ENCODE measurements at places on chromosomes 5 and 9.

DNA sequence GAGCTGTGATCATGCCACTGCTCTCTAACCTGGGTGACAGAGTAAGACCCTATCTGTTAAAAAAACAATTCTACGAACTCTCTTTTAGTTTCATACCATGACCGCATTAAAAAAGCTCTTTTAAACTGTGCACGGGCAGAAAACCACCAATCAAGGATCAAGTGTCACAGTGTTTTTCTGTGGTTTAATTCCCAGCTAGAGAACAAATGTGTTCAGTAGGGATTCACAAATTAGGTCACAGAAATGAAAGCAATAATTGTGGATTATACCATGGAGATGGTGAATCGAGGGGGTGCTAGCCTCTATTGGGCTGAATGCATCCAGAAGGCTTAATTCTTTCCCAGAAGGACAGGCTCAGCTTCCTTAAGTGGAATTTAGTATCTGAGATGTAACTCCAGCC is 79.1 kb downstream of the ATG10 start:
- DNase-seq, result no peak

DNA sequence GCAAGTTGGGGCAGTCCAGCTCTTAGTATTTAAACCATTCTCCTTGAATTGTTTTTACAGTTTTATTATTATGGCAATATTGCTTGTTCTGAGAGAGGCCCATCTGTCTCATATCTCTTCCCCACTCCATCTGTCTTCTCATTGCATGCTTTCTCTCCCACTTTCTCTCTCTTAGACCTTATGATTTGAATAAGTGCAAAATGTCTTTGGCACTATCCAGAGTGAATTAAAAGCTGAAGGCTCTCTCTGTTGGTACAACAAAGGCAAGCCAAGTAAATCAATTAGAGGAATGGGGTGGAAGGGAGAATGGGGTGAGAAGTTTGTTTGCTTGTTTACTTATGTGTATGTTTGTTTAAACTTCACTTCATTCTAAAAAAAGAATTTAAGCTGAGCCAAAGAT is 195.3 kb upstream of the RFX3 start:
- DNase-seq, result no peak

DNA sequence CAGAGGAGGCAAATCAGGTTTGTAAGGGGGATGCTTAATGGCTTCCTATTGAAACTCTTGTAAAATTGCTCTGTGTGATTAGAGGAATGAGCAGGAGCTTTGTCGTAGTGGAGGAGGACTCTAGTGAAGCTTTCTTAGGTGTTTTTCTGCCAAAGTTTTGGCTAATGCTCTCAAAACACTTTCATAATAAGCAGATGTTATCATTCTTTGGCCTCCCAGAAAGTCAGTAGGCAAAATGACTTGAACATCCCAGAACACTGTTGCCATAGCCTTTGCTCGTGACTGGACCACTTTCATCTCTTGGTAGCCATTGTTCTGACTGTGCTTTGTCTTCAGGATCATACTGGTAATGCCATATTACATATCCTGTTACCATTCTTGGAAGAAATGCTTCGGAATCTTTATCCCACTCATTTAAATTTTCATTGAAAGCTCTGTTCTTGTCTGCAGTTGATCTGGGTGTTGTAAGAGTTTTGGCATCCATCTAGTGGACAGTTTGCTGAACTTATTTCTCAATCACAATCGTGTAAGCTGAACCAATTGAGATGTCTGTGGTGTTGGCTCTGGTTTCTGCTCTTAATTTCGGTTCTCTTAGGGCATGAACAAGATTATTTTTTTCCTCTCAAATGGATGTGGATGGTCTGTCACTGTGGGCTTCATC is 187.6 kb downstream of the COMMD10 start:
- no peak for DNase-seq

GRCh38 chr5:112986224-112986623 is 9.6 kb downstream of the DCP2 start:
- no peak for DNase-seq

GRCh38 chr5:92019376-92019990 is 636.4 kb upstream of the ARRDC3 start:
- DNase-seq, result no peak

GRCh38 chr5:106459541-106459940 is 1211.2 kb downstream of the EFNA5 start:
- no peak for DNase-seq

DNA sequence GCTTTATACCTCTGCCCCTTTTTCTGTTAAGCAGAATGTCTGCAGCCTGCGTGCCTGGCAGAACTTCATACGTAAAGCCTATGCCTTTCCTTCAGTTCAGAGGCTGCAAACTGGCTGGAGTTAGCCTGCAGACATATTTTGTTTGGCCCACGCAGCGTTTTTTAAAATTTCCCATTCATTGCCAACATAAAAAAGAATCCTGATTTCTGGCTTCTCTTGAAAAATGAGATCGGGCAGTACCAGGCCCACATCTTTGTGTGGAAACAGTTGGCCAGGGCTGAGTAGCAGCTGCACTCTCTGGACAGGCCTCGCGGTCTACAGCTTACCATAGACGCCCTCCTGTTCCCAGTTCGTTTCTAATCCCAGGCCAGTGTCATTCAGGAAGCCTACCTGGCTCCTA is 104.4 kb downstream of the SMARCA2 start:
- DNase-seq, result no peak

DNA sequence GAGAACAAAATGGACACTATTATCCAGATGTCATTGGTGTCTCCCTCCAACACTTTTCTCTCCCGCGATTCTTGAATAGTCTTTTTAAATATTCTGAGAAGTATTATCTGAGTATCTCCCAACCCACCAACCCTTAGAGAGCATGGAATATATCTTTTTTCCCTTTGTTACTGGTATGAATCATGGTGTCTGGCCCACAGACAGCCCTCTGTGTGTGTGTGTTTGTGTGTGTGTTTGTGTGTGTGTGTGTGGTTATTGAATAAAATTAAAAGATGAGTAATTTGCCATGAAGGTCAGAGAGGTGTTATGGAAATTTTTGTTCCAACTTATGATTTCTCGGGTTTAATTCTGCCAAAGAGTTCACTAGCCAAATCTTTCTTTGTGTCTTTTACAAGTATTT is 47.7 kb downstream of the CAMK4 start:
- no peak for DNase-seq

GRCh38 chr9:1979741-1980367 is 35.3 kb upstream of the SMARCA2 start:
- DNase-seq, result no peak

DNA sequence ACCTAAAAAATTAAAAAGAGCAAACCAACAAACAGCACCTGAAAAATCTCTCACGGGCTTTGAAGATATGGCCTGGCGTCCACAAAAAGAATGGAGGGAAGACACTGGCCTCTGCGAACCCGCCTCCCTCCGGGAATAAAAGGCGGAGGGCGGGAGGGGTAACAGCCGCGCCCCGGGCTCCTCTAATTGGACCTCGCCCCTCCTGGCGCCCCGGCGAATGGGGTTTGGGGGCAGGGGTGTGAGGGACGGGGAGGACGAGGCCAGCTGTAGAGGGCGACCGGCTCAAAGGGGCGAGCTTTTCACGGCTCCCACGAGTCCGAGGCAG is 753 bp downstream of the FANCC start:
- DNase-seq, result peak; percentile 67

DNA sequence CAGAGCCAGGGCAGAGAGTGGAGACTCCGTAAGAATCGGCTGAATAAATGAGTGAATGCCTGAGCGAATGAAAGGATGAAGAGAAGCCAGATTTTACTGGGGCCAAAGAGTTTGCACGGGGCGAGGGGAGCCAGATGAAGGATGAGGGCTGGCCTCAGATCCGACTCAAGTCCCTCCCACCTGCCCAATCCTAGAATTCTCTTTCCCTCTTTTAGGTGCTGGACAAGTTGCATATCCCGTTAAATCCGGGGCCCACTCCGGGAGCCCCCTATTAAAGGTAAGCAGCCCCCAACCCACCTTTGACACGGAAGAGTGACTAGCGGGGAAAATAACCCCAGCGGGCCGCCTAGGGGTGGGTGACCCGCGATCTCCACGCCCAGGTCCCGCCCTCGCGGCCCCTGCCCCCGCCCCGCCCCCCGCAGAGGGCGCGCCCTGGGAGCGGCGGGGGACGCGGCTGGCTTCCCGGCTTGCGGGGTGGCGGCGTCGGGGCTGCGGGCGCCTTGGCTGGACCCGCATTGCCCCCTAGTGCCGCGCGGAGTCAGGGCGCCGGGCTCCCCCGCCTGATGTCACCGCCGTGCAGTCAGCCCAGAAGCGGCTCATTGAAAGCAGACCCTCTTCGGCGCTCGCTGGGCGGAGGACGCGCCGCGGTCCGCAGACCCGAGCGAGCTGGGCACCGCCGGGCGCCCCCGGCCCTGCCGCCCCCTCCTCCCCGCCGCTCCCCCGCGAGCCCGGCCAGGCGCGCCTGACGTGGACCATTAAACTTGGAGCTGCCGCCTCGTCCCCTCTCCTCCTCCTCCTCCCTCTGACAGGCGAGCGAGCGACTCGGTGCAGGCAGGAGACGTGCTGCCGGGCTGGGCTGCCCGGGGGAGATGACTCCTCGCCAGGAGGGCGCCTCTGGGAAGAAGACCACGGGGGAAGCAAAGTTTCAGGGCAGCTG is at the start of gene ADRA1B:
TSS of gene ADRA1B (plus strand) at position 579 of the 937 bp plus-strand sequence. CDS start 424 bp downstream, outside the sequence.
- no peak for DNase-seq

- DNase-seq, result no peak
These were observed 28.3 kb downstream of the IARS1 start for GRCh38 chr9:92265154-92265553.

DNA sequence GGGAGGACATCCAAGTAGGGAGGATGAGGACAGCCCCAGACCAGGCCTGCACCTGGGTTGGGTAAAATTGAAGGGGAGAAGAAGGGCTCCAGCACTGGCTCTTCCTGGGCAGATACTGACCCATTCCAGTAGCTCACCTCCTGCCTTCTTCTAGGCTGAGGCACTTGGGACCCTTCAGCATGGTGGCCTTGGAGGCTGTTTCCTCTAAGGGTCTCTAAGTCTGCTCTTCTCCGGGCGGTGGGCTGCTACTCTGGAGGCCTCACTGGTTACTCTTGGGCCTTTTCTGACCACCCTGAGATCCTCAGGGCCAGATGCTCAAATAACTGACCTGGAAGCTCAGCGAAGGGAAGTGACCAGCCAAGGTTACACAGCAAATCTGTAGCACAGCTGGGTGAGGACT is 2.8 kb upstream of the TIFAB start:
- no peak for DNase-seq
